ENCODE measurements at places on chromosomes 12 and 14.

DNA sequence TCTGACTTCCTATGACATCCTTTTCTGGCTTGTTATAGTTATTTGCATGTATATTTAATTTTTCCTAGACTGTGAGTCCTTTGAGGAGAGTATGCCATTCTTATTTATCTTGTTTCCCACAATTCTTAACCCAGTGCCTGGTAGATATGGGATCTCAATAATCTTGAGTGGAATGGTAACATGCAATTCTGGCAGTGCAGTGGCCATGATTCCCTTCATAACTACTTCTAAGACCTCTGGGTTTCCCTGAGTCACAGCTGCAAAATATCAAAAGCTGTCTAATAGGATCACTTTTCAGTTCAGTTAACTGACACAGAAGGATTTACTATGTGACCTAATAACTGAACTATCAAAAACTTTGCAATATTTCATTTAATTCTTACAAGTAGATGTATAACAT, 135.0 kb downstream of the ADAMTS20 start:
- DNase-seq, result no peak

DNA sequence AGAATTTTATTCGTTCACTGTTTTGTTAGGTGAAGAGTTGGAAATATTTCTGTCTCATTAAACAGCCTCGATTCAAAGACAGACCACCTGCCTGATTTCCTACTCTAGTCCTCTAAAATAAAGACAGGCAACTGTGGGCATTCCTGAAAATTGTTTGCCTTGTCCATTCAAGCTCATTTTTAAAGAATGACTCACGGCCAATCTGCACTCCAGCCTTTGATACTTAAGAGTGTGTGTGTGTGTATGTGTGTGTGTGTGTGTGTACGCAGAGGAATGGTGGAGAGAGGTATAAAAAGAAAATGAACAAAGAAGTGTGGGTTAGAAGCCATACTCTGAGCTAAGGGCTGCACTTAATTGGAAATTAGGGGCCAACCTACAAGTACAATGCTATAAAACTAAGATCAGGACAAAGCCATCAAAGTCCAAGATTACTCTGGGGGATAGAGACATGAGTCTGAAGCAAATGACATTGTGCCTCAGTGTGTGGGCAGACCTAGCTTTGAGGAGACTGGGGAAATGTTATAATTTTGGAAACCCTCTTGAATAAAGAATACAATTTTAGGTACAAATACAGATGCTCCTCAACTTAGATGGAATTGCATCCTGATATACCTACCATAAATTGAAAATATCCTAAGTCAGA, 45.6 kb upstream of the SOCS2 start:
- DNase-seq, result no peak

GRCh38 chr12:33832900-33833299, 189.4 kb upstream of the ALG10 start:
- no peak for DNase-seq

DNA sequence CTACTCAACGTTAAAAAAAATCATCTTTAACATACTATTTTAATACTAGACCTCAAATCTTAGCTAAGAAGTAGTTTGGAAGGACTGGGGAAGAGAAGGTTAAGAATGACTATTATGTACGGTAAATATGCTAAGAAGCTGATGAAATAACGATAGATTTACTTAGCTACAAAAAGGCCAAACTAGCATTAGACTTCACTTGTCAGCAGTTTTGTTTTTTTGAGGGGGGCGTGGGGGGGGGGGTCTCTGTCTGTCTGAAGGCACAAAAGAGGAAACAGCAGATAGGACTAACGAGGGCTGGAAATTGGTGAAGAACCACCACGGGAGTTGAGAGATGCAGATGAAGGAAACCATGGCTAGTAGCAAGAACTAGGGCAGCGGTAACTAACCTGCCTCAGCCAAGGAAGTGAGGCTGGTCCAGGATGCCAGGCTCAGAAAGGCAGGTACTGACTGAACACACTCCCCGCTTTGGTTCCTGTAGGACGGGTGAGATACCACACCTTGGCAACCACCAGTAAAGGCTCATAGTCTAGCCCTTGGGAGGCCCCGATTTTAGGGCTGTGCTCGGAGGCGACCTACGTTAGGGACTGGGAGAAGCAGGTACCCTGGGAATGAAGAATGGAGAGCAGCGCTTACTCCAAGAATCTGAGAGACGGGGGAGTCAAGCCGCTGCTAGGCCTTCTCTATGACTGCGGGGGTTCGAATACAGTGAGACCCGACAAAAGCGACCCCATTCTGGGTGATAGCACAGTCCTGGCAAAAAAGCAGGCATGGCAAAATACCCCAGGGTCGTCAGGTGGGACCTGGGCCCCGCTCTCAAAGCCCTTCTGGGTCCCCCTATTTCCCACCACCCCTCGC, 675 bp downstream of the NEDD8 start:
- no peak for DNase-seq

GRCh38 chr14:73759183-73759713, 45.1 kb upstream of the PNMA1 start:
- no peak for DNase-seq

DNA sequence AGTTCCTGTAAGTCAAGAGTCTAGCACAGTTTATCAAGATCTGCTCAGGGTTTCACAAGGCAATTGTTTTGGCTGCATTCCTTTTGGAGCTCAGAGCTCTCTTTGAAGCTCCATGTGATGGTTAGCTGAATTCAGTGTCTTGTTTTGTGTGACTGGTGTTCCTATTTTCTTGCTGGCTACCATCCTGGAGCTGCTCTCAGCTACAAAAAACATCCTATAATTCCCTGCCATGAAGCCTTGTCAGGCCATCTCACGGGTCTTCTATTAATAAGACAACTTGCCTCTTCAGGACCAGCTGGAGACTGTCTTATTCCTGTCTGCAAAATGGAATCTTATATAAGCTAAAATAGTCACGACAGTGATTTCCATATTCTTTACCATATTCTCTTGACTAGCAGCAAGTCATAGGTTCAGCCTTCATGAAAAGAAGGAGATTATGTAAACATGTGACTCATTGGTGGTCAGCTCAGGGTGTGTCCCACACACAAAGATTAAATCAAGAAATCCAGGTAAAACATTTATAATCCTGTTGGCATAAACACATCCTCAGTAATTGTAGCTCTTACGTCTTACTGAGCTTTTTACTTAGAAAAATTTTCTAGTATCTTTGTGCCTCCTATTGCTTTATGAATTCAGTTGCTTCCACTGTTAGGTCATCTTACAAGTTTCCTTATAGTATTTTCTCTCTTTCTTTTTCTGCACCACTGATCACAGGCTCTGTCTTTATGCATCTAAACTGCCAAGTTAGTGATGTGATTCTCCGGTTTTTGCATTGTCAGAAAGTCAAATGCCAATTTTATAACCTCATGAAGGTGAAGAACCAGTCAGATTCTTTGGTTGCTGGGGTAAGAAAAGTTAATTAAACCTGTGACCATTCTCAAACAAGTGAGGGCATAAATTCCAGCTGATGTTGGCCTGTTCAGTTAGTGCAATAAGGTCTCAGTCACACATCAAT, 378.5 kb upstream of the MGAT4C start:
- no peak for DNase-seq

Measured in stimulated activated CD4-positive, alpha-beta T cell treated with anti-CD3 and anti-CD28 coated beads, Interleukin-12 subunit alpha, Interleukin-12 subunit beta, amount 100 ng/mL, for 4 hours (primary cell).